Fibroblast of skin of right quadriceps (primary cell): ENCODE measurements at places on chromosomes 5 and 9.
A peak's percentile ranks its signal among the peaks of the same experiment; 100 is the strongest.

- DNase-seq: peak; percentile 95
These were observed 65.9 kb downstream of the SHOC1 start for GRCh38 chr9:111728617-111729366.

- peak; percentile 39 for DNase-seq
These were observed 43.6 kb downstream of the CCDC192 start for GRCh38 chr5:127746756-127747155.

- DNase-seq: no peak
These were observed 418.2 kb downstream of the CDK5RAP2 start for GRCh38 chr9:120161776-120162175.

GRCh38 chr5:174204535-174205313, 159.2 kb downstream of the NSG2 start:
- DNase-seq: no peak

- DNase-seq: no peak
These were observed 33.1 kb downstream of the NNT start for GRCh38 chr5:43636076-43636475.

- no peak for DNase-seq
These were observed 229.4 kb downstream of the ADAMTSL1 start for GRCh38 chr9:18703151-18703900.

DNA sequence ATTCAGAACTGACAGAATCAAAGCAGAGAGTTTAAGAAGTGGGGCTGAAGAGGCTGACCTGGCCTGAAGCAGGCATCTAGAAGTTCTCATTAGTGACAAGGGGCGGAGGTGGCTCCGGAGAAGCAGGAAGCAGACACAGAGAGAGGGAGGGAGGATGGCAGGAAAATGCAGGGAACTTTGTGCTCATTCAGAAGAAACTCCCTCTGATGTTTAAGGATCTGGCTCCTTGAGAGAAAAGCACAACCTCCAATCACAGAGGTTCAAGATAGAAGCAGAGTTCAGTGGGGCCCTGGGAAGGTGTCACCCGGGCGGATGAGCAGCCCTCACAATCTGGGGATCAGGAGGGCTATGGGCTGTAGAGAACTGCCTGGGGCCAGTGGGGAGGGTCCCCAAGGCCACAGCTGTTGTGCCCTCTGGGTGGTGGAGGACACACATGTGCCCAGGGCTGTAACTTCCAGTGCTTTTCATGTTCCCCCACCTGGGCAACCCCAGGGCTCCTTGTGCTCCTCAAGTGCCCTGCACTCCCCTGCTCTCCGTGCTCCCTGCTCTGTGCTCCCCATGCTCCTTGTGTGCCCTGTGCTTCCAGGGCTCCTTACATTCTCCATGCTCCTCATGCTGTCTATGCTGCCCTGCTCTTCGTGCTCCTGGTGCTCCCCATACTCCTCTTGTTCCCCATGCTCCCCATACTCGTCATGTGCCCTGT, 51.4 kb downstream of the TRIP13 start:
- DNase-seq: no peak

DNA sequence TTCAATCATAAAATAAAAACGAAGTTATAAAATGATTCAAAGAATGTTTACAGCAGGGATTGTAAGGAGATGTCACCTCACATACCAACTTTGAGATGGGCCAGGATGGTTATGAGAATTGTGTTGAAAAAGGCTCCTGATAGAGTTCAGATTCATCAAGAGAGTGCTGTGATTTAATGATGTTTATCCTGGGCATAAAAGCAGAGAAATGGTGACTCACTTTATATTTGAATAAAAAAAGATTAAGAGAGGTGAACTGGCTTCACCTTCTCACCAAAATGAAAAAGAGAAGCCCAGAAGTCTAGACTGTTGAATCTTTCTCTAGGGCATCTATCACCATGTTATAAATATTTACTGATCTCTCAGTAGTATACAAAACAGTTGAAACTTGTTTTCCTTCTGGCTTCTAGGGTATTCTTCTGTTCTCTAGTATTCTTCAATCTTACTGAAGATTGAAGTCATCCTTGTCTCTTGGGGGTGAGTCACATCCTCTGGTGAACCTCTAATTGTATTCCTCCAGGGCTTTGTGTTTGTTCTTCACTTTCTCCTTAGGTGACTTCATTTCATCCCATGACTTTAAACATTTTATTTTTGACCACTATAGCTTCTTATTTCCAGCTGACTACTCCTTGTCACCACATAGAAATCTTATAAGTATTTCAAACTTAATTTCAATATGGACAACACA, 1237.3 kb upstream of the C9orf72 start:
- peak; percentile 32 for DNase-seq

GRCh38 chr9:105833271-105833975, 139.1 kb downstream of the TMEM38B start:
- no peak for DNase-seq

- DNase-seq: no peak
These were observed 101.3 kb downstream of the C9orf152 start for GRCh38 chr9:110106661-110107060.

GRCh38 chr5:134662971-134663370, 14.4 kb downstream of the SEC24A start:
- DNase-seq: no peak

GRCh38 chr5:134345996-134346395, 21.0 kb downstream of the CDKL3 start:
- DNase-seq: no peak

DNA sequence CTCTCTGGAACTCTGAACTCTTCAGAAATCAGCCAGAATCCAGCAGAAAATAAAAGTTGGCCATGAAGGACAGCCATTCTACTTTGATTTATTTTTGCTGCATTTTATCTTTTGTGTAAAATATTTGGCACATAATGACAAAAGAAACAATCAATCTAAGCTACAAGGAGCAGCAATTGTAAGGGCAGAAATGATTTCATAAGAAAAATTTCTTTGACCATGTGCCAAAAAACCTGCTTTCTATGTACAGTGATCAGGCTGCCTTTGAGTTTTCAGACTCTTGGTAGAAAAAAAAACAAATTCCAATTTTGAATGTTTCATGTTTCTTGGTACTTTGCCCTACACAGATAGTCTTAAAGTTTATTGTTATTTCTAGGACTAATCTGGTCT, 69.8 kb upstream of the SLC1A3 start:
- DNase-seq: no peak

- DNase-seq: no peak
These were observed 276.9 kb downstream of the CDH9 start for GRCh38 chr5:26761446-26761845.

- DNase-seq: no peak
These were observed 647.3 kb upstream of the GRAMD2B start for GRCh38 chr5:125775896-125776295.

DNA sequence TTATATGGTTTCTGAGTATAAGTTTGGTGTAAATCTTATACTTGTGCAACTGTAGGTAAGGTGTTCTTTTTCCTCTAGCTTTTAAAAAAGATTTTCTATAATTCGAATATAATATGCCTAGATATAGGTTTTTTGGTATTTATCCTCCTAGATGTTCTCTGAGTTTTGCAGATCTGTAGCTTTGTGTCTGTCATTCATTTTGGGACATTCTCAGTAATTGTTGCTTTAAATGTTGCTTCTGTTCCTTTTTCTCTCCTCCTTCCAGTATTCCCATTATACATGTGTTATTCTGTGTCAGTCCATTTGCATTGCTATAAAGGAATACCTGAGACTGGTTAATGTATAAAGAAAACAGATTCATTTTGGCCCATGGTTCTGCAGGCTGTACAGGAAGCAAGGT, 33.7 kb downstream of the LURAP1L start:
- no peak for DNase-seq

DNA sequence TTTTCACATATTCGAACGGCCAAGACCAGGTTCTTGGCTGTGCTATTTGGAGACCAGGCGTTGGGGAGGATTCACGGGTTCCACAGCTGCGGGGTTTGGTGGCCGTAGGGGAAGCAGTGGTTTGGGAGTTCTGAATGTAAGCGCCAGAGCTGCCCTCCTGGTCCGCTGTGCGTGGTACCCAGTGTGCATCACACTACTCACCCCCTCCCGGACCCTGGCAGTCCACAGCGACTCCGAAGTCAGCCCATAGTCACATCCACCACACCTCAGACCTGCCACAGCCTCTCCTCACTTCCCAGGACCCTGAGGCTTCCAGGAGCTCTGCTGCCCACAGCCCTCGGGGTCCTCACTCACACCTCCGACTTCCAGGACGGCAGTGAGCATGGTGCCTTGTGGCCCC, 26.8 kb downstream of the AMBP start:
- no peak for DNase-seq

DNA sequence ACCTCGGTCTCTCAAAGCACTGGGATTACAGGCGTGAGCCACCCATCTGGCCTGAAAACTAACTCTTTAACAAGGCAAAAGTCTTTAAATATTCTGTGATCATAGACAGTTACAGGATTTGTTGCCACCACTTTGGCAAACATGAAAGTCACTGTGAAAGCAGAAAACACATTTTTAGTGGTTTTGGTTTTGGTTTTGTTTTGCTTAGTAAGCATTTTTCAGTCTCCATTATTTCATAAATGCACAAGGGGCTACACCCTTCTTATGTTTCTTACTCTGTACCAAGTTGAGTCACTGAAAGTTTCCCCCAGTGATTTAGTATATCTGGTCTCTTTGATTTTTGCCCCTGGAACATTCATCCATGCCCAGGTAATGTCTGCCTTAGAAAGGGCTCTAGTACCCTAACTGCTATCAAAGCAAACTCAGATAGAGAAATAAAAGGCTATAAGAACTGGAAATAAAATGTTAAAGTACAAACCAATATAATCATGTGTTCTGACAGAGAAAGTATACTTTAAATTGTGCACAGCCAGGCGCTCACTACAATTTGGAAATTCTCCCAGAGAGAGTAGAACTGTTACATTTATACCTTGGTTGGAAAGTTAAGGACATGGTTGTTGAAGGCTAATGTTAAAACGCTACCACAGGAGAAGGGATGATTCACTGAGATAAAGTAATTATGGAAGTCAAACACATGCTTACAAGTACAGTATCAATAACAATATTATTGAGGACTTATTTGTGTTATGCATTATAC, 1022.5 kb upstream of the DMAC1 start:
- peak; percentile 8 for DNase-seq

- no peak for DNase-seq
These were observed 361.2 kb downstream of the NPR3 start for GRCh38 chr5:33072296-33072695.

- no peak for DNase-seq
These were observed 54.1 kb upstream of the FSD1L start for GRCh38 chr9:105393576-105394344.

GRCh38 chr9:130872912-130873503, 23.6 kb downstream of the QRFP start:
- no peak for DNase-seq

DNA sequence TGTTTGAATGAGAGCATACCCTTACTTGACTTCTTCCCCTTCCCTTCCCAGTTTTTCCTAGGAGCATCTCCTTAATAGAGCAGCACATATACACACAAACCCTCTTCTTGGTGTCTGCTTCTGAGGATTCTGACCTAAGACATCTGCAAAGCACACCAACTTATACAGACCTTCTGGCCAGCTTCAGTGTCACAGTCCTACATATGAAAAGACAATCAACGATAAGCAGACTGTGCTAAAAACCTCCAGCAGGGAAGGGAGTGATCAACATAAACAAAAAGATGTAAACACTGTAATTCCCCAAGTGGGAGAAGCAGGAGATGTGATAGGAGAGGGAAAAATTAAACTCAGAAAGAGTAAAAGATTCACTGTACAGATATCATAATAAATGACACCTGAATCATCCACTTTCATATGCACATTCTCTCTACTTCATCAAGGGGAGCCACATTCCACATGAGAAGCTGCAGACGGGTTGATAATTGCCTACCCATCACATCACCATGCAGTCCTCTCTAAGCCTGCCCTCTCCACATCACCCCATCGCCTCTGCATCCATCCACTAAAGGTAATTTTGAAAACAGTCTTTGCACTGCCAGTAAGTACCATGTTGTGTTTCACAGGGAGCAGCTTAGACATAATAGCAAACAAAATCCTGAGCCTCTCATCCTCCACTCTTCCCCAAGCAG, 13.0 kb downstream of the APBA1 start:
- no peak for DNase-seq

DNA sequence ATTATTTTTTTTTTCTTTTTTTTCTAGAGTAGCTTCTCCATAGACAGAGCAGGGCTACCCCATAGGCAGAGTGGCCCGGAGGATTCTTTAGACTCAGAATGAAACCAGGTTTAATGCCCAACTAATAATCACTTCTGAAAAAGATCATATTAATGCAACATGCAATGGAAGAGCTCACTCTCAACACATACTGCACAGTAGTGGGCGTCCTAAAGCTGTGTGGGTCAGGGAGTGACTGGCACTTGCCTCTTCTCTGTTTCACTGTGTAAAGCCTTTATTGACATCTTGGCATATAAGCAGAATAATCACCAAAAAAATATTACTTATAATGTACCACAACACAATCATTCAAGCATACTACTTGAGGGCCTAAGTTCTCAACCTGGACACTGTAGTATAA, 11.1 kb downstream of the PWWP2A start:
- no peak for DNase-seq

- no peak for DNase-seq
These were observed 49.8 kb downstream of the PRRT1B start for GRCh38 chr9:131594906-131595665.

DNA sequence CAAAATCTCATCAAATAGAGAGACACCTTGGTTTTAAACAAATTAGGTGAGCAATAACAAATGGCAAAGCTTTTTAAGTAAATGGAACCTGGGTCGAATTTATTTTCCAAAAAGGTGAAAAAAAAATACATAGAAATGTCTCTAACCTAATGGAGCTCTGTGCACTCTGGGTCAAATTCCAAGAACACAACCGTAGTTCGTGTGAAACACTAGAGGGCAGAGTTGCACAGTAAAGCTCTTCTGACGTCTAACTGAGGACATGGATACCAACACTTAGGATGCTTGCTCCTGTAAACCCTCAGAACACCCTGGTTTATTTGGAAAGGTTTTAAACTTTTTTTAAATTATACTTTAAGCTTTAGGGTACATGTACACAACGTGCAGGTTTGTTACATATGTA, 18.9 kb downstream of the MARCHF11 start:
- peak; percentile 45 for DNase-seq

DNA sequence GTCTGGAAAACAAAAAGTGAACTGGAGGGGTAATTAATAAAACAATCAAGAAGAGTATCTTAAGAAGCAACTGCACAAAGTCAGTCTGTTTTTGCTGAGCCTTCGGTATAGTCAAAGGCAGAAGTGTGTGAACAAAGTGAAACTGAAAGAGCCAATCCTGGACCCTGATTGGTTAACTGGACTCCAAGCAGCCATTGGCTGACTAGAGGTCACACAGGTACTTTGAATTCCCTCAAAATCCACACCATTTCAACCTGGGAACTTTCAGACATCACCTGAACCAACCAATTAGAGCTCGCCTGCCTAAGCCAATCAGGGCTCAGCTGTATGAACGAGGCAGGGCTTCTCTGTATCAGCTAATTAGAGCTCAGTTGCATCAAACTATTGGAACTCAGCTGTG, 286.7 kb downstream of the TLE4 start:
- no peak for DNase-seq

- DNase-seq: no peak
These were observed 78.5 kb downstream of the RGS3 start for GRCh38 chr9:113542006-113542405.

- peak; percentile 50 for DNase-seq
These were observed 89.0 kb downstream of the RFX3 start for GRCh38 chr9:3436629-3437420.
